Stimulated activated CD4-positive, alpha-beta T cell treated with anti-CD3 and anti-CD28 coated beads, Interleukin-4, amount 100 ng/mL, for 4 hours (primary cell): ENCODE measurements at places on chromosomes 16 and 17.

- no peak for DNase-seq
Observed at GRCh38 chr17:70872103-70872502, 702.8 kb downstream of the KCNJ2 start.

- no peak for DNase-seq
Observed at GRCh38 chr16:50696126-50696525, 2.7 kb downstream of the NOD2 start.

- DNase-seq: no peak
Observed at GRCh38 chr16:82045465-82045864, 10.4 kb downstream of the HSD17B2 start.

- DNase-seq: no peak
Observed at GRCh38 chr16:59356709-59357108, 622.6 kb upstream of the GOT2 start.

GRCh38 chr17:37648555-37648954, 5.3 kb upstream of the DDX52 start:
- DNase-seq: no peak

DNA sequence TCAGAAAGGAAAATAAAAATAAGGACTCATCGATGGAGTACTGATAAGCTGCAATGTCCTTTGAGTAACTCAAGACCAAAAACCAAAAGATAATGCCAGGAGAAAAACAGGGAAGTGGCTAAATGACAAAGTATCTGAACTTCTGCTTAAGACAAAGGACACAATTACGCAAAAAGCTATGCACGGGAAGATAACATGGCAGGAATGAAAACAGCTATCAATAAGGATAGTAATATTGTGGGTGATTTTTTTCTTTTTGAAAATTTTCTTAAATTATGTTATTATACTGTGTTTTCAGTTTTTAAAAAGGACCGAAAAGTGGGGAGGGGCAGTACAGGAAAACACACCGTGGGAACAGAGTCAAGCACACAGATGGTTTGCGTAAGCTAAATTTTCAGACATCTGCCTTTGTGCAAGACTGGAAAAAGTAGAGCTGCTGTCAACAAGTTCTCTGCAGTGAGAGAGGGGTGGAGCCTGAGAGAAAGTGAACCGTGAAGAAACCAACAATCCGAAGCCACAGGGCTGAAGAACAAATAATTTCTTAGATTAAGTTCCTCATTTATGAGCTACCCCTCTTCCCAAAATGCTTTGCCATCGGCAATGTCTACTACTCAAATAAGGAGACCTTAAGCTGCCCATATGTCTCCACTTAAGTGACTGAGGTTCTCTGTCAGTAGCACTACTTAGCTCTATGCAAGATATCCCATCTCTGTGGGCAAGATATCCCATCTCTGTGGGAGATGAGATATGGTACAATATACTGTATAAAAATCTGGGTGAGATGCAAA, 99.9 kb upstream of the CORO6 start:
- DNase-seq: no peak

- DNase-seq: no peak
Observed at GRCh38 chr17:50114849-50115357, 15.1 kb downstream of the SAMD14 start.

- DNase-seq: no peak
Observed at GRCh38 chr16:5490499-5490898, 392.9 kb upstream of the EEF2KMT start.

DNA sequence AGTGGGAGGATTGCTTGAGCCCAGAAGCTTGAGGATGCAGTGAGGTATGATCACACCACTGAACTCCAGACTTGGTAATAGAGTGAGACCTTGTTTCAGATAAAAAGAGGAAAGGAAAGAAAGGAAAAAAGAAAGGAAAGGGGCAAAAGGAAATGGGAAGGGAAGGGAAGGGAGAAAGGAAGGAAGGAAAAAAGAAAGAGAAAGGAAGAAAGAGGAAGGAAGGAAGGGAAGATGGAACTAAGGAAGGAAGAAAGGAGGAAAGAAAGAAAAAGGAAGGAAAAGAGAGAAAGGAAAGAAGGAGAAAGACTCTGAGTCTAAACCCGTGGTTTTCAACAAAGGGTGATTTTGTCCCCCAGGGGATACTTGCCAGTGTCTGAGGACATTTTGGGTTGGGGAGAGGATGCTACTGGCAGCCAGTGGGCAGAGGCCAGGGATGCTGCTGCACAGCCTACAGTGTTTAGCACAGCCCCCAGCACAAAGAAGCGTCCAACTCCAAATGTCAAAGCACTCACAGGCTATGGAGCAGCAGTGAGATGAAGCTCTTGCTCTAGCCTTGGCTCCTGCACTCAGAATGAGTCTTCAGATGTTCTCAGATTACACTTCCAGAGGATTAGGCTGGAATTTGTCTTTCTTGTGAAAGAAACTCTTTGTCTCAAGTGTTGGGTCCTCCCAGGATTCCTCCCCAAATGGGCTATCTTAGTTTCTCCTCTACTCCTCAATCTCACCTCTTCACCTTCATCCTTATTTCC, 64.2 kb downstream of the BMERB1 start:
- DNase-seq: no peak

GRCh38 chr17:36857698-36858097, 79.6 kb upstream of the LHX1 start:
- no peak for DNase-seq

GRCh38 chr16:63385714-63386432, 1349.6 kb upstream of the CDH8 start:
- DNase-seq: no peak

DNA sequence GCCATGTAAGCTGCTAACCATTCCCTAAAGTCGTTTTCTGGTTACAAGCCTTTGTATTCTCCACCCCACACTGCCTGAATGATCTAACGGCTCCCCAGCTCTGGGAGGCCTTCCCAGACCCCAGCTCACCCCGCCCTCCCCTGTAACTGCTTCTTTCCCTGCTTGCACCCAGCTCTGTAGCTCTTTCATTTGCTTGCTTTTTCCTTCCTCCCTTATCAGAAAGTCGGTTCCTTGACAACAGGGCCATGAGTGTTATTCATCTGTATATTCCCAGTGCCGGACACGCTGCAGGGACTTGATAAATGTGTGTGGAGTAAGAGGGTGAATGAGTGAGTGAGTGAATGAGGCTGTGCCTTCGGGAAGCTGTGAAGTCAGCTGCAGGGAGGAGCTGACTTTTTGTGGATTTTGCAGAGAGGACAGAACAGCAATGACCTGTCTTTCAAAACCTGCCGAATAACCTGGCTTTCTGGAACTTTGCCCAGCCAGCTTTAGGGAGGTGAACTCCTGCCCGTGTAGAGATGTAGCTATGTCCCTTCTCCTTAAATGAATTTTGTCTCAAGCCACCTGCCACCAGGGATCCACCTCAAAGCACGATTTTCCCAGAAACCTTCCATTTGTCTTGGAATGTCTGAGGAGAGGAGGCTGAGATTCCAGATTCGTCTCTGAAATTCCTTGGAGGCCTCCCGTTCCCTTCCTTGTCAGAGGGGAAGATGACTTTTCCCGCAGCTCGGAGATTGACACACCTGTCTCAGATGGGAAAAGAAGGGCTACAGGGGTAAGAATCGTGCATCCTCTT, 20.0 kb upstream of the CACNG4 start:
- no peak for DNase-seq

DNA sequence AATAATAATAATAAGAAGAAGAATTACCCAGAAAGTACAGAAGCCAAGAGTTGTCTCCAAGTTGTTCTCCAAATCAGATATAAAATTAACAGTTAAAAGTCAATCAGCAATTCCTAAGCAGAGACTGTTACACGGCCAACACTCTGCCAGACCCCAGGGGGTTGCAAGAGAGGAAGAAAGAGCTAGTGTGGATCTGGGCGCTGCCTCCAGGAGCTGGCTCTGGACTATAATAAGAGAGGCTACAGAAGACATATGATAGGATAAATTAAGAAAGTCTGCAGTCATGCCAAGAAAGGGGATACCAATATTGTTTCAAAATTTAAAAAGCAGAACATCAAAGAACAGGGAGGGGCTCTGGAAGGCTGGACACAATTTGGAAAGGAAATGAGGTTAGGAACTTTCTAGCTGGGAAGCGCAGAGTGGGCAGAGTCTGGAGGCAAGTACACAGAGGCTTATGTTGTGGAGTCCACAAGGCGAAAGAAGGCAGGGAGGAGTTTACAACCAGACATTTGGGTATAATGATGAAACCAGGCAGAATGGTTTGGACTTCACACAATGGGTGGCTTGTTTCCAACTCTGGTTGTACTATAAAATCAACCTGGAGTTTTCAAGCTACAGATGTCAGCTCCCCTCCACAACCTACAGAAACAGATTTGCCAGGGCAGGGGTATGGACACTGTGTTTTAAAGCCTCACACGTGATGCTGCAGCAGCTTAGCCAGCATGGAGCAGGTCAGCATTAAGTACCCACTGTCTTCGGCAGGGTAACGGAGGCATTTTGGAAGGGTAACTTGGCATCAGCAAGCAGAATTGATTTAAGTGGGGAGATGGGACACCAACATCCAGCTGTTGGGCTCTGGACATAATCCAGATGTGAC, 49.4 kb downstream of the SLC39A11 start:
- DNase-seq: no peak

GRCh38 chr17:70520447-70520846, 351.1 kb downstream of the KCNJ2 start:
- no peak for DNase-seq

DNA sequence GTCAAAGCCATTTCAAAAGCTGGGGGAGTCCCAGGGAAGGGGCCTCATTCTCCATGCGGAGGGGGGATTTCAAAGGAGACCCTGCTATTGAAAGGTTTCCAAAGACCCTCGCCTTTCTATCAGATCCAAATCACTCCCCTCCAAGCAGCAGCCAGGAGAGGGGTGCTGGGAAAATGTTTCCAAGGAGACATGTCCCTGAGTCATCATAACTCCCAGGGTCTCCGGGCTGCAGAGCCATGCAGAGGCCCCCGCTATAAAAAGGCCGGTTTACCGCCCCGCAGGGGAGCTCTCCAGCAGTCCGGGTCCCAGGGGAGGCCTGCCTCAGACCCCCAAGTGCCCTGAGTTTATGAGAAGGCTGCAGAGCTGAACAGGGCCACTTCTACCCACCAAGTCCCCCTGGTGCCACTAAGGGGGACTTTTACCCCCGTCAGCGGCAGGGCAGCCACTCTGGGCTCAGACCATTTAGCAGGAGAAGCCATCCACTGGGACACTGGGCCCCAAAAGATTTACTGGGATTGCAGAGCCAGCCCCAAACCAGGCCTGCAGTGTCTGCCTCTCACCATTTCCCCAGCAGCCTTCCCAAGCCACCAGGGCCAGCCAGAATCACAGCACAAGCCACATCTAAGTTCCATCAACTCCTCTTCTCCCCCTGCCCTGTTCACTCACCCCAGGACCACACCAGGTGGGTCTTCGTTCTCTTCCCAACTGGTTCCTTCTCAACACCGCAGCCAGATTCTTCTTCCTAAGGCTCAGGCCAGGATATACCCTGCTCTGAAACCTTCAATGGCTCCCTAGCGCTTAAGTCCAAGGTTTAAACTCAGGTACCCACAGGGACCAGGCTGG, 234.4 kb downstream of the ZNF423 start:
- no peak for DNase-seq

- DNase-seq: no peak
Observed at GRCh38 chr17:75506888-75507287, 8.4 kb downstream of the CASKIN2 start.

DNA sequence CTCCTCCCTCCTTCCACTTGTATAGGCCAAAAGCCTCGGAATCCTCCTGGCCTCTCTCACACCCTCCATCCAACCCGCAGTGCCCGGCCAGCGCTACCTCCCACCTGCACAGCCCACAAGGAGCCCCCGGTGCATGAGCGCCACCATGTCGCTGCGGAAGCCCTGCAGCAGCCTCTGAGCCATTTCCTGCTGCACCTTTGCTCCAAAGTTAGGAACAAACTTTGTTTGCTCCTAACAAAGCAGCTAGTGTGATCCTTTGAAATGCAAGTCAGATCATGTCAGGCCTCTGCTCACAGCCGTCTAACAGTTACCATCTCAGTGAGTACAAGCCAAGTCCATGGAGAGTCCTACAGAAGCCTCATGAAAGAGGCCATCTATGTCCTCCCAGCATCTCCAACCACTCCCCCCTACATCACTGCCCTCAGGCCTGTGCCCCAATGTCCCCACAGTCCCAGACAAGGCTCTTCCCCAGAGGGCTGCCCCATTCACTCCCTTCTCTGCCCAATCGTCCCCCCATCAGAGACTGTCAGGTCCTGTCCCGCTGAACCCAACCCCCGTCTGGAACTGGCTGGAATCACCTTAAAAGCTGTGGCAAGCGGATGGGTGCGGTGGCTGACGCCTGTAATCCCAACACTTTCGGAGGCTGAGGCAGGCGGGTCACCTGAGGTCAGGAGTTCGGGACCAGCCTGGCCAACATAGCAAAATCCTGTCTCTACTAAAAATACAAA, 7.5 kb downstream of the DCAKD start:
- DNase-seq: no peak

DNA sequence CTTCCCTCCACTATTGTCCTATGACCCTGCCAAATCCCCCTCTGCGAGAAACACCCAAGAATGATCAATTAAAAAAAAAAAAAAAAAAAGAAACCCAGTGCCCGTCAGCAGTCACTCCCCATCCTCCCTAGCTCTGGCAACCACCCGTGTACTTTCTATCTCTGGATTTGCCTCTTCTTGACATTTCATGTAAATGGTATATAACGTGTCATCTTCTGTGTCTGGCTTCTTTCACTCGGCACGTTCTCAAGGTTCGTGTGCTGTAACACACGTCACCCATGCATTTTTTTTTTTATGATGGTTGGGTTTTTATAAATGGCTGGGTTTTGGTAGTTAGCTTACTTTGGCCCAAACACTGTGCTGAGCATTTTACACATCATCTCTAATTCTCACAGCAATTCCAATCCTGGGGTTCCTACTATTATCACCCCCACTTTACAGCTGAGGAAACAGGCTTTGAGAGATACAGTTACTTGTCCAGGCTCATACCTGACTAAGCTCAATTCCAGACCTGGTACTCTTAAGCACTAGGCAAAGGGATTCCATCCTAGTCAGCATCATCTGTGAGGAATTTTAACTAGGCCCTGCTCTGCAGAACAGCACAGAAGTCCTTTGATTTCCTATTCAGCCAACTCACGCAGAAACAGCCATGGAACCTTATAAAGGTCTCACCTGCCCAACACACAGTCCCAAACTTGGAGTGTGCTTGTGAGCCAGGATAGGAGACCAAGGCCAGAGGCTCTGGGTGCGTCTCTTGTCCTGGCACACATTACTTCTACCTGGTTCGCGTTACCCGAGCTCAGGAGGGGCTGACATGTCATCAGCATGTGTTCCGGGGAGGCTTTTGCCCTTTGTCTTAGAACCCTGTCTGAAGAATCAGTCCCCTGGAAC, 11.7 kb downstream of the NDUFAB1 start:
- DNase-seq: no peak

GRCh38 chr17:81069135-81069645, 34.2 kb downstream of the BAIAP2 start:
- DNase-seq: no peak

DNA sequence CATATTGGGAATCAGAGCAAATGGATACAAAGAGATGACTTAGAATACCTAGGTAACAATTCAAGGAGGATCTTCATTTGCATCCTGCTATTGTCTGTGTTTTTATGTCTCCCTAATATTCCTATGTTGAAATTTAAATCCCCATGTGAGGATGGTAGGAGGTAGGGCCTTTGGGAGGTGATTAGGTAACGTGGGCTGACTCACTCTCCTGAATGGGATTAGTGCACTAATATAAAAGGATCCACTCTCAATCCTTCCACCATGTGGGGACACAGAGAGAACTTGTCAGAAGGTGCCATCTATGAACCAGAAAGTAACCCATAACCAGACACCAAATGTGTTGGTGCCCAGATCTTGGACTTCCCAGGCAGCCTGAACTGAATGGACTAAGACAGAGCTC, 83.4 kb downstream of the CDH8 start:
- DNase-seq: no peak
